DMS79 treated with DMSO at 0.1 percent for 48 hours (cell line): ENCODE measurements at places on chromosomes 11 and 22.

- DNase-seq: no peak
Observed at GRCh38 chr11:78943841-78944240, 369.2 kb upstream of the NARS2 start.

DNA sequence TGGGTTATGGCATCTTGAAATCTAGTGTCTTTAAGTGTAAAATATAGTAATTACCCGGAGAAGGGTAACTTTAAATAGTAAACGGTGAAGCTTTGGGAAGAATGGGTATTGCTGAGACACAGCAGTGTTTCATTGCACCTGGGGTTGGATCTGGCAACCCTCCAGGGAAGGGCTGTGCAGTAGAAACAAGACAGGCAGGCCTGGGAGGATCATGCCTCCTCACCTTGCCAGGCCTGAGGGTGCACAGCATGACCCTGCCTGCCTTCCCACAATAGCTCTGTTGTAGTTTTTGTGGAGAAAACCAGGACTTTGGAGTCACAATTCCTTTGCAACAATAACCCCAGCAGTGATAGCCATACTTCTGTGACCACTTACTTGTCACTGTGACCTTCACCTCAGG, 64.6 kb upstream of the ADSL start:
- no peak for DNase-seq

GRCh38 chr11:68528630-68529029, 68.1 kb downstream of the PPP6R3 start:
- DNase-seq: no peak

GRCh38 chr11:120173019-120173705, 35.2 kb upstream of the TRIM29 start:
- no peak for DNase-seq

DNA sequence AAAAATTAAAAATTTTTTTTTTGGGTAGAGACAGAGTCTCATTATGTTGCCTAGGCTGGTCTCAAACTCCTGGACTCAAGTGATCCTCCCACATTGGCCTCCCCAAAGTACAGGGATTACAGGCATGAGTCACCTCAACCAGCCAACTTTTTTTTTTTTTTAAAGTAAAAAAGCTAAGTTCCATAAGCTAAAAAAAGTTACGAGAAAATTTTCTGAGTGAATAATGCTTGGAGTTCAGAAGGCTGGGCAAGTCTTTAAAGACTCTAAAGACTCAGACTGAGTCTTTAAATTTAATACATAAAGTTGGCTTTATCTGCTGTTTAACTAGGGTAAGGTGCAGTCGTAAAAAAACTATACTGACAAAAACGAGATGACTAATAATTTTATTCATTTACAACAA, 5.6 kb downstream of the DDX6 start:
- no peak for DNase-seq

- no peak for DNase-seq
Observed at GRCh38 chr11:28140689-28141455, 32.7 kb downstream of the METTL15 start.

GRCh38 chr11:91800208-91800914, 424.3 kb upstream of the FAT3 start:
- DNase-seq: no peak

- no peak for DNase-seq
Observed at GRCh38 chr11:8102965-8103364, 22.0 kb downstream of the TUB start.

GRCh38 chr22:20738394-20739089, 35.4 kb upstream of the SERPIND1 start:
- DNase-seq: no peak

DNA sequence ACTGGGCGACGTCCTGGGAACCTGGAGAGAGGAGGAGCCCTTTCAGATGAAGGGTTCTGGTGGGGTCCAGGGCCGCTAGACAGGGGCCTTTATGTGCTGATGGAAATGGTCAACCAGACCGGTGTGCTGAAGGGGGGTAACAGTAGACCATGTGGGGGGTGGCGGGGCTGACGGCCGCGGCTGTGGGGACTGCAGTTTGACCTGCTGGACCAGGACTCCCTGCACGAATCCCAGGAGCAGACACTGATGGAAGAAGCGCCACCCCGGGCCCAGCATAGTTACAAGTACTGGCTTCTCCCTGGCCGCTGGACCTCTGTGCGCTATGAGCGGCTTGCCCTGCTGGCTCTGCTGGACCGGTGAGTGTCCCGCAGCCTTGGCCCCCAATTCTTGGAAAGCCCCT, 6.4 kb downstream of the PCNX3 start:
- no peak for DNase-seq

GRCh38 chr11:74162681-74163467, 7.9 kb downstream of the C2CD3 start:
- DNase-seq: peak; percentile 79

DNA sequence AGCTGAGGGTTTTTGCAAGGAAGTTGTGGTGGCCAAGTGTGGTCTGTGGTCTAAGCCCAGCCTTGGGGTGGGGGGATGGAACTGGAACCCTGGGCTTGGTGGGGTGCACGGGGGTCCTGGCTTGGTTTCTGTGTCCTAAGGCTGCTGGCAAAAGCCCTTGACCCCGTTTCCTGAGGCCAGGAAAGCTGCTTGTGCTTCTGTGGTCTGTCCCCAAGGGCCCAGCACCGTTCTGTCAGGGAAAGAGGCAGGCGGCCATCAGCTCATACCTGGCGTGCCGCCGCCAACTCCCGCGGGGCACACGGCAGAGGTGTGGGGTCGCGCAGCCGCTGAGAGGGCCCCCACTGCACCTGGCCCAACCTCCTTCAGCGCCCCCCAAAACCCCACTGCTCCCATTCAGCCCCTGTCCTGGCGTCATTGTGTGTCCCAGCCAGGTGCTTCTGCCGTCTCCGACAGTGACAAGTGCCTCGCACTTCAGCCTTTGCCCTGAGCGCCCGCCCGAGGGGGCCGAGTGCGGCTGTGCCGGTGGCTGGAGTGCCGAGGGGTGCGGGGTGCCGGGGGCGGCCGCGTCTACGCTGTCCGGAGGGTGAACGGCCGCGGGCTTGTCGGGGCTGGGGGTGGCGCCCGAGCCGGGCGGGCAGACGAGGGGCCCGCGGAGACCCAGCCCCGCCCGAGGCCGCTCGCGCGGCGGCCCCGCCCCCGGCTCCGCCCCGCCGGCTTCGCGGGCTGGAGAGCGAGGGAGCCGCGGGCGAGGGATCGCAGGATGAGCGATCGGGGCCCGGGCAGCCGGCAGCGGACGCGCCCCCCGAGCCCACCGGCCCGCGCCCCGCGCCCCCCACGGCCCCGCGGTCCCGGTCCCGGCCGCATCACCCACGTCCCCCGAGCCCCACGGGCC, at the start of gene CNIH2:
TSS of gene CNIH2 (plus strand) at position 705 of the 892 bp plus-strand sequence. CDS start 282 bp downstream, outside the sequence.
- peak; percentile 73 for DNase-seq

DNA sequence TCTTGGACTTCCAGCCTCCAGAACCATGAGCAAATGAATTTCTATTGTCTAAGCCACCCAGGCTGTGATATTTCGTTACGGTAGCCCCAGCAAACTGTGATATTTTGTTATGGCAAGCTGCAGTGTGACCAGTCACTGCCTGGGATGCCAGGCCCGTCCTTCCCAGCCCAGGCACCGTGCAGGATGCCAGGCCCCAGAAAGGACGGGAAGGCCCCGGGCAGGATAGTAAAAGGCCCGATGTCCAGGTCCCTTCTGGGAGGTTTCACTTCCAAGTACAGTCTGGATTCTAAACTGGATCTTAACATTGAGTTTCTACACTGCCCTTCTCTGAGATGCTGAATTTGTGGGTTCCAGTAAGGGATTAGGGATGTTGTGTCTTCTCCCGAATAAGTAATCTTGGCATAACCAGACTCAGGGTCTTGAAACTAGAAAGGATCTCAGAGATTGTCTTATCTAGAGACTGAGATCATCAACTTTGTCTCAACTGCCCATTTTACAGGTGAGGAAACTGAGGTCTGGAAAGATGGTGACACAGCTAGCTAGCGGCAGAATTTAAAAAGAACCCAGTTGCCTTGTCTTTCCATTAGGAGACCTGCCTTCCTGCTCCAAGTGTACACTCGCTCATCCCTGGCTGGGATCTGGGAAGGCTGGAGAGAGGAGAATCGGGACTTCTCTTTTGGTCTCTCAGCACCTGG, 19.9 kb downstream of the RPUSD4 start:
- no peak for DNase-seq

GRCh38 chr22:44357966-44358465, 45.3 kb upstream of the SHISAL1 start:
- DNase-seq: no peak

GRCh38 chr11:14908214-14908880, 16.3 kb upstream of the CYP2R1 start:
- DNase-seq: peak; percentile 68

DNA sequence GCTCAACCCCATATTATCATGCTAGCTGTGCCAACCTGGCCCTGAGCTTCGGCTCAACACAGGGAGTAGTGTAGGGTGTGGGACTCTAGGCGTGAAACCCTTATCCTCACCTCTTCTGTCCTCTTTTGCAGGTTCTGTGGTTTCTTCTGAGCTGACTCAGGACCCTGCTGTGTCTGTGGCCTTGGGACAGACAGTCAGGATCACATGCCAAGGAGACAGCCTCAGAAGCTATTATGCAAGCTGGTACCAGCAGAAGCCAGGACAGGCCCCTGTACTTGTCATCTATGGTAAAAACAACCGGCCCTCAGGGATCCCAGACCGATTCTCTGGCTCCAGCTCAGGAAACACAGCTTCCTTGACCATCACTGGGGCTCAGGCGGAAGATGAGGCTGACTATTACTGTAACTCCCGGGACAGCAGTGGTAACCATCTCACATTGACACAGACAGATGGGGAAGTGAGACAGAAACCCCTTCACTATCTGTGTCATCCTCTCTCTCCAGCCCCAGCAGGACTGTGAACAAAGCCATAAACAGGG, 76.4 kb downstream of the GGTLC2 start:
- DNase-seq: no peak

DNA sequence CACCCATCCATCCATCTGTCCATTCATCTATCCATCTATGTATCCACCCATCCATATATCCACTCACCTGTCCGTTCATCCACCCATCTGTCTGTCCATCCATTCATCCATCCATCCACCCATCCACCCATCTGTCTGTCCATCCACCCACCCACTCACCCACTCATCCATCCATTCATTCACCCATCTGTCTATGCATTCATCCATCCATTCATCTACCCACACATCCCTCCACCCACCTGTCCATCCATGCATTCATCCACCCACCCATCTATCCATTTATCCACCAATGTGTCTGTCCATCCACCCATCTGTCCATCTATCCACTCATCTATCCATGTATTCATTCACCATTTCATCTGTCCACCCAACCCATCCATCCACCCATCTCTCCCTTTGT, 33.3 kb downstream of the NADSYN1 start:
- DNase-seq: no peak

DNA sequence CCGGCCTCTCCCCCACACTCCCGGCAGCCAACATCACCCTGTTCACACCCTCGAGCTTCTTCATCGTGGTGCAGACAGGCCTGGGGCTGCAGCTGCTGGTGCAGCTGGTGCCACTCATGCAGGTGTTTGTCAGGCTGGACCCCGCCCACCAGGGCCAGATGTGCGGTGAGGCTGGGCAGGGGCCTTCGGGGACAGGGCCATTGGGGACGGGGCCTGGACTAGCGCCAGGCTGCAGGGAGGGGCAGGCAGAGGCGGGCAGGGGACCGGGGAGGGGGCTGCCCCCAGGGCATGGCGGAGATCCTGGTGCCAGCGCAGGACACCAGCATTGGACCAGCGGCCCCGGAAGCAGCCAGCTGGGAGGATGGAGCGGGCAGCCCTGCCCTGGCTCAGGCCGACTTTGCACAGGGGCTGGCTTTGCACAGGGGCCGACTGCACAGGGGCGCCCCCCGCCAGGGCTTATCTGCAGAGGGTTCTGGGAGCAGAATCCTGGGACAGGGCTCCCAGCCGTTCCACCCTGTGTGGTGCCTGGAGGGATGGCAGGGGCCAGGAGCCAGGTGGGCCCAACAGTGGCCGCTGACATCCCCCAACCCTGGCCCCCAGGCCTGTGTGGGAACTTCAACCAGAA, 8.6 kb downstream of the MUC5B start:
- DNase-seq: peak; percentile 5

- no peak for DNase-seq
Observed at GRCh38 chr22:49884503-49885260, 31.0 kb downstream of the ZBED4 start.

GRCh38 chr11:60851327-60852104, 4.2 kb downstream of the PTGDR2 start:
- no peak for DNase-seq

DNA sequence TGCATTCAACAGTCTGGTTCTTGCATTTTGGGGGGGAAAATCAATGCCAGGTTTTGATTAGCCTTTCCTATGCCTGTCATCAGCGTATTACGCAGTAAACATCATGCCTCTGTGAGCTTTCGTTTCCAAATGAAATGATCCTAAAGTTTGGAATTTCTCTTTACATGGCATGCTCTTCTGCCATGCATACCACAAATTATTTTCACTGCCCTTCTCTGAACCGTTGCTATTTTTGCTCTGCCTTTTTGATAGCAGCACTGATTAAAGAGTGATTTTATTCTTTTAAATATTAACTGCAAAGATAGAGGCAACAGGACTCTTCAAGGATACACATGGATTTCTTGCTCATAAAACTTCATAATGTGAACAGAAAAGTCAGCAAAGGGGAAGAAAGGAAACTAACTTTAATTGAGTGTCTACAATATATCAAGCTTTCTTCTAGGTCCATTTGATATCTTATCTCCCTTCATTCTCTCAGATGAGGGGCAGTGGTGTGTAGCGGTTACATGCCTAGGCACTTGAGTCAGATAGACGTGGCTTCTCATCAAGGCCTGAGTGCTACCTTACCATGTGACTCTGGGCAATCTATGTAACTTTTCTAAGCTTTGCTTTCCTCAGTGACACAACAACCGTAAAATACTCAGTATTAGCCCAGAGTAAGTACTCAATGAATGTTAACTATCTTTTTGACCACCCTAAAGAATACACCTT, 25.0 kb upstream of the FZD4 start:
- DNase-seq: no peak

DNA sequence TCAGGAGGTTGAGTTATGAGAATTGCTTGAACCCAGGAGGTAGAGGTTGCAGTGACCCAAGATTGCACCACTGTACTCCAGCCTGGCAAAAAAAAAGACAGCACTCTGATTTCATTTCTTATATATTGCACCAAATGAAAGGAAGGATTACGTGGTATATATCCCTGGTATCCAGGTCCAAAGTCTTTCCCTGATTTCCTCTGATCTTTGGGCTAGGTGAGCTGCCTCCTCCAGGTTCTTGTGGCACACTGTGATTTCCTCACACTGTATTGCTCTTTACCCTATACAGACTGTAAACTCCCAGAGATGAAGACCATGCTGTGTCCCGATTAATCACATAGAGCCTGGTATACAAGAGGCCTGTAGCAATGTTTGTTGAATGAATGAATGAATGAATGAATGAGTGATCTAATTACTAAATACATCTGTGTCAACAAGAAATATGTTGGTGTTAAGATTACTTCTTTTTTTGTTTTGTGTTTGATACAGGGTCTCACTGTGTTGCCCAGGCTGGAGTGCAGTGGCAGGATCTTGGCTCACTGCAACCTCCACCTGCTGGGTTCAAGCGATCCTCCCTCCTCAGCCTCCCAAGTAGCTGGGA, 9.3 kb upstream of the POLD3 start:
- DNase-seq: no peak

GRCh38 chr11:134068829-134069425, at the start of gene JAM3:
Gene JAM3, plus strand, starts transcription at chr11:134069072. Its CDS starts 12 bp downstream, at chr11:134069084.
- DNase-seq: peak; percentile 95
